CD8-positive, alpha-beta memory T cell (primary cell): ENCODE measurements at places on chromosomes 12 and 14. TPM values are rescaled to one million over a fixed set of nuclear protein-coding genes. Genes with fewer than 3 reads are reported as not detected.

The SLCO1C1 gene
- not detected for polyA plus RNA-seq

The IGF1 gene
- polyA plus RNA-seq = not detected

The EMP1 gene
- polyA plus RNA-seq = 0.35 TPM

The B4GALNT3 gene
- 6.9 TPM for polyA plus RNA-seq

The HOXC9 gene
- not detected for polyA plus RNA-seq

The NAA30 gene
- polyA plus RNA-seq = 11.4 TPM

The LYZ gene
- polyA plus RNA-seq = not detected

The EID3 gene
- polyA plus RNA-seq = 13.5 TPM

The SIRT4 gene
- polyA plus RNA-seq = 0.68 TPM

The TRHDE gene
- polyA plus RNA-seq = not detected

The TMEM119 gene
- 0.66 TPM for polyA plus RNA-seq

The SRRM4 gene
- polyA plus RNA-seq = not detected

The FAM181A gene
- not detected for polyA plus RNA-seq

The TAS2R50 gene
- not detected for polyA plus RNA-seq

The UNC119B gene
- polyA plus RNA-seq = 8.8 TPM

The LGALS3 gene
- polyA plus RNA-seq = 78.0 TPM

The ACSS3 gene
- not detected for polyA plus RNA-seq

The TDRD9 gene
- polyA plus RNA-seq = 1.3 TPM

The RNF41 gene
- 47.4 TPM for polyA plus RNA-seq

The CD163L1 gene
- not detected for polyA plus RNA-seq

The FZD10 gene
- not detected for polyA plus RNA-seq

The RDH12 gene
- polyA plus RNA-seq = not detected

The PCED1B gene
- 73.3 TPM for polyA plus RNA-seq

The CCDC85C gene
- 1.2 TPM for polyA plus RNA-seq

The SYNE3 gene
- polyA plus RNA-seq = 4.3 TPM

The OASL gene
- polyA plus RNA-seq = 21.2 TPM

The NANOG gene
- not detected for polyA plus RNA-seq

The CFAP251 gene
- polyA plus RNA-seq = not detected

The CIDEB gene
- polyA plus RNA-seq = 27.5 TPM

The GALNT9 gene
- polyA plus RNA-seq = not detected

The ALDH1L2 gene
- polyA plus RNA-seq = not detected

The GTF2A1 gene
- polyA plus RNA-seq = 8.2 TPM

The CLEC14A gene
- not detected for polyA plus RNA-seq

The KRT86 gene
- not detected for polyA plus RNA-seq

The IQSEC3 gene
- polyA plus RNA-seq = not detected

The PRORP gene
- 59.2 TPM for polyA plus RNA-seq

The CLSTN3 gene
- 7.7 TPM for polyA plus RNA-seq

The GDF3 gene
- polyA plus RNA-seq = not detected

The NPFF gene
- polyA plus RNA-seq = not detected

The LRP1 gene
- polyA plus RNA-seq = 0.29 TPM

The SELPLG gene
- polyA plus RNA-seq = 760 TPM

The SERPINA10 gene
- polyA plus RNA-seq = not detected

The ADAM21 gene
- 0.12 TPM for polyA plus RNA-seq

The TCL1B gene
- not detected for polyA plus RNA-seq

The SDSL gene
- not detected for polyA plus RNA-seq

The MRPS35 gene
- 54.9 TPM for polyA plus RNA-seq

The MDGA2 gene
- polyA plus RNA-seq = not detected

The BIN2 gene
- polyA plus RNA-seq = 366 TPM

The CLEC12A gene
- not detected for polyA plus RNA-seq
